ENCODE measurements at places on chromosomes 2 and 18.

- DNase-seq: no peak
Measured at GRCh38 chr2:28062867-28063266, 172.3 kb downstream of the BABAM2 start.

GRCh38 chr2:2899826-2900225 is 477.8 kb downstream of the EIPR1 start:
- DNase-seq: no peak

DNA sequence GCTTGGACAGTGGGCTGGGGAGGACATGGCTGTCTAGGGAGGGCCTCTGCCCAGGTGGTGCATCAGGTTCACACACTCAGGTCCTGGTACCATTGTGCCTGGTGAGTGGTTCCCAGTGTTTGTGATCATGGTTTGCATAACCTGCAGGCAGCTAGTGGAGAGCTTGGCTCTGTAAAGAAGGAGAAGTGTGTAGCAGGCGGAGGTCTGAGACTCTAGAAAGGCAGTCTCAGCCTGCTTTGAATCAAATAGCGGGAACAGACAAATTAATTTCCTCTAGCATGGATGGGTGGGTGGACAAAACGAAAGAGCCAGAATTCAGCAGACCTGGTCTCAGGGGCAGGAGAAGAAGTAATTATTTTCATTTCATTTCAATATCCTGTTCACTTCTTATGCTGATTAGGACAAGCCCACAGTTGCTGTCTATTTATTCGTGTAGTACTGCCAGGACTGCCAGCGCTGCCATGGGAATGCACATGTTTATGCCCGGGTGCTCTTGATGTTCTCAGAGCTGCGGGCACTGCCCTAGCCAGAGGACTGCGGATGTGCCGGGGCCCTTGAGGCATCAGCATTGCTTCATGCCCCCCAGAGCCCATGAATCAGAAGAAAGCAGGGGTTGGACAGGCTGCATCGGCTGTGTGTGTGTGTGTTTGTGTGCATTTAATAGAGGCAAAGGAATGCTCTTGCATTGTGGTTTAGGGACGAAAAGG is 45.4 kb upstream of the DLX2 start:
- DNase-seq: no peak

DNA sequence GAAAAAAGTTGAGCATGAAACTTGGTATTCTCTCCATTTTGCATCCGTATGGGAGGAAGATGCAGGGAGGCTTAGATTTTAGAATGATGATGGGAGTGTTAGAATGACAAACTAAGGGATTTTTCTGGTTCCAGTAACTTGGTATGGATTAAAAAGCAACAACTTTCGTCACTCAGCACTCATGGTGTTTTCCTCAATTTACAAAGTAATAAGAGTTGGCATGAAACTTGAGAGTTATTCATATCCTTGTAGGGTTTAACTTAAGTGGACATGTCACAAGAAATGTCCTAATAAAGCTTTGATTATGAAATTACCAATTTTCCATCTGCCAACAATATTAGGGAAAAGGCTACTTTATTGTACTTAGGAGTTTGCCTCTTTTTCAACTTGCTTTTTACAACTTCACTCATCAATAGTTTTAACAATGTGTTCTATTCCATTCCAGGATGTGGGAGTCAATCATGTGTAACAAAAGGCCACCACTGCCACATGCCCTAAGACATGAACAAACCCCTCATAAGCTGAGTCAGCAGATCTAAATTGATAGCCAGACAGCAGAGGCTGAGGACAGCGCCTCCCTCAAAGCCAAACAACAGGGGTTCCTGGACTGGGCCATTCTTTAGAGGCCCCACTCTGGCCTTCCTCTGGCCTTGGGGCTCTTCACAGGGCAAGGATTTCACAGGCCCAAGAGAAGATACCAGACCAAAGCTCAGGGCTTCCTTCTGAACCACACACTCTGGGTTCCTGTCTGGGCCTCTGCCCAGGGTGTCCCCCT is 265.8 kb downstream of the TNS1 start:
- DNase-seq: no peak
